ENCODE measurements at places on chromosomes 2 and 18.
A peak's percentile ranks its signal among the peaks of the same experiment; 100 is the strongest.

GRCh38 chr18:79169958-79170555 is 100.9 kb downstream of the ATP9B start:
- DNase-seq: no peak

- no peak for DNase-seq
Observed at GRCh38 chr2:66938471-66938967, 458.6 kb upstream of the ETAA1 start.

GRCh38 chr18:48800466-48800865 is 150.3 kb downstream of the SMAD7 start:
- DNase-seq: no peak

DNA sequence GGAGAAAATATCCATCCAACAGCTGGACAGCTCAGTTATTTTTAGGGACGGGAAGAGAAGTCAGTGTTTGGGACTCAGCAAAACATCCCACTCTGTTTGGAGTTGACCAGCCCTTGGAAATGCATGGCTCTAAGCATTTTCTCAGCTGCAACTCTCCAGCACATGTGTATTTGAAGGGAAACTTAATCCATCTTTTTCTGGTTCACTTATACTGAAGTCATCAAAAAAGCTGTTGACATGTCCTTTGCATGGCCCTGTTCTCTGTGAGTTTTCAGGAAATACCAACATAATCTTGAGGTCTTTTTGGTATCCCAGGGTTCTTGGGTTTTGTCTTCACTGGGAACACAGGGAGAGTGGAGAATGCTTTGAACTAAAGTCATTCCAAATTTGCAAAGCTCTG is 91.9 kb upstream of the CELF4 start:
- DNase-seq: no peak

DNA sequence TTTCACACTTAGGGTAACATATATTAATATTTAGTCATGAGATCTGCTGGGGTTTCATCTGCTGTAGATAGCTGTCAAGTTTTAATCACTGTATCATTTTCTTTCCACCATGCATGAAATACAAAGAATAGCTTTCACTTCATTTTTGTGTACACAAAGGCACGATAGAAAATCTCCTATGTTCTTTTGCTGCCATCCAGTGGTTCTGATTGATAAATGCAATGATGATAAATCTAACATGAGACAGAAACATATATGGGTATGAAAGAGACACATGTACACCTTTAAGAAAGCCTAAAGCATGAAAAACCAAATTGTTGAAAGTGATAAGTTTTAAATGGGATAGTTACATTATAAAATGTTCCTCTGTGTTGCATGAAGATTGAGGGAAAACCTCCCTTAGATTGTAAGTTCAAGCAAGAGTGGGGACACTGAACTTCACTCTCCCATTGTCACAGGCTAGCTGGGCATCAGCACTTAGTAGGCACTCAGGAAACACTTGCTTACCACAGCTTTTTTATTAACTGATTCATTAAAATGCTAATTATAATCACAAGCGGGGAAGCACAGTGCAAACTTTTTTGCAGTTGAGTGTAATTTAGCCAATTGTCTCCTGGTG is 31.2 kb downstream of the C1D start:
- DNase-seq: peak; percentile 27

GRCh38 chr2:160731856-160732255 is 238.2 kb upstream of the RBMS1 start:
- no peak for DNase-seq

GRCh38 chr2:83079007-83079406 is 1380.1 kb downstream of the SUCLG1 start:
- DNase-seq: no peak

DNA sequence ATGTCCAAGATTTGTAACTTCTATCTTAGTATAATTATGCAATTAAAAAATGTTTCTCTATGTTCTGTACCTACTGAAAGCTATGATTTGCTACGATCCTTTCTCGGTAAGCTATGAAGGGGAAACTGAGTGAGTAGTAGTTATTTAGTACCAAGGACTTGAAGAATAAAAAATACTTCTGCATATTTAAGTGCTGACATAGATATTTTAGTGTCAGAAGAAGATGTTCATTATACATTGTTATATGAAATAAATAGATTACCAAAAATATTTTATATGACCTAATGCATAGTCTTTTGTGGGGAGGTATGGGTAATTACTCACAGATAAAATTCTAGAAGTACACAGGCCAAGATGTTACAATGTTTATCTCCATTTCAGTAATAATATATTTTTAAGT is 39.0 kb downstream of the DSEL start:
- DNase-seq: no peak

- DNase-seq: no peak
Observed at GRCh38 chr2:6602471-6602870, 263.2 kb downstream of the CMPK2 start.

- no peak for DNase-seq
Observed at GRCh38 chr2:177385151-177385550, 7.4 kb upstream of the AGPS start.

DNA sequence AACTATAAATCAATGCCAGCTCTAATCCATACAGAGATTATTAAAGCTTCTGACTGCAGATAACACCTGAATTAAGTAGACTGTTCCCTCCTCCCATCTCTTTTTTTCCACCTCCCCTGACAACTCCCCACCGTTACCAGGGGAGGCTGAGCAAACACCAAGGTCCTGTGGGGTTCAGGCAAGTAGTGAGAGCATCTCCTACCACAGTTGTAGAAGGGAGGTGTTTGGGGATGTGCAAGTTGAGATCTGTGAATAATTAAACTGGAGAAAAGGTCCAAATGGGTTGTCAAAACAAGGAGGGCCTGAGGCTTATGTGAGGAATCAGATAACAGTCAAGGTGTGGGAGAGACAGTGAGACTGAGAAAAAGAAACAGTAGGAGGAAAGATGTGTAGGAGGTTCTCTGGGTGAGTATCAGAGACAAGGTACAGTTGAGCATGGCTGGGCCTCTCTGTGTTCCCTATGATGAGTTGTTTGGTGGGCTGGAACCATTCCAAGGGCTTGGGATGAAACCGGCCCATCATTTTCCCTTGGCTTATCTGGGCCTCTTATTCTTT is 194.6 kb downstream of the CYRIA start:
- no peak for DNase-seq

DNA sequence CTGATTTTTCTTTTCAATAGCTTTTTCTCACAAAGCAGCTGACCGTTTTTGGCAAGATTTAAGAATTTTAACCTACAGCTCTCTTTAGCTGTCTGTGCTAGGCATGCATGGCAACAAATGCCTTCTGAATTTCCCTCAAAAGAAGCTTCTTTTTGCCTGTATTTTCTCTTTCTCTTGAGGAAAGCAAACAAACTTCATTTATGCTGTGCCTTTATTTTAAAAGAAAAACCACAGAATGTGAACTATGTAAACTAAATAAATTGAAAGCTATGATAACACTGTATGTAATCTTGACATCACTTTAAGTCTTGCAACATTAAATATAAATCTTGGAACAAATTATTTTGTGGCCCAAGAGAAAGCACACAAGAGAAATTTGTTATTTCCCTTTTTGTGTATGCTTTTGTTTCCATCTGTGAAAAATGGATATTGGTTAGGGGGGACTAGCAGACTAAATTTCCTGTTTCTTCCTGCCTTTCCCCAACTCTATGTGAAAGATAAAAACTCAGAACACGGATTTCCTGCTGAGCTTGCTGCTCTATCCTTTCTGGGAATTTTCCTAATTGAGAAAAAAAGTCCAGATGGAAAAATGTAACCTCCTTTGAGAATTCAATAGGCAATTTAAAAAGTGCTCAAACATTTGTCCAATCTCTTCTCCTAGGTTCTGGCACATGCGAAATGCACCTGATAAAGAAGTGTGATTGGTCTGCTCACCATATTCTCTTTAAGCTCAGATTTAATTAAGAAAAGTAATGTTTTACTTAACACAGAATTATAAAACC is 20.9 kb upstream of the TFPI start:
- no peak for DNase-seq

DNA sequence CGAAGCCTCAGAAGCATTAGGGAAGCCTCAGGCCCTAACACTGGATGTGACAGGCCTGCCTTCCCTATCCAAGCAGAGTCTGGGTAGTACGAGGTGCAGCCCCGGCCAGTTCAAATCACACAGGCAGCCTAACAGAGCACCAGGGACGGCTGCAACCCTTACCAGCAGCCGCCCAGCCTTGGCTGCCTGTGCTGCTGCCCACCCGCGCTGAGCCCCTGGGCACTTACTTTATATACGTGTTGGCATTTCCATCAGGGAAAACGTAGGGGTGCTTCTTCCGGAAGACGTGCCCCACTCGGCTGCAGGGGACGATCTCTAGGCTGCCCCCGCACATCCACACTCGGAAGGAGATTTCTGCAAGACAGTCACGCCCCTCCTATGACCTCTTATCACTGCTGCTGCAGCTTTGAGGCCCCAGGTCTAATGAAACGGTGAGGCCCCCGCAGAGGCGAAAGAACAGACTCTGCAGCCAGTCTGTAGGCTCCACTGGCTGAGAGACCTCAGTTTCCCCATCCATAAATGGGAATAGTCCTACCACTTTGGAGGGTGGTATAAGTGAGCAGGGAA is 124.7 kb upstream of the CAPN13 start:
- no peak for DNase-seq

GRCh38 chr2:101625387-101625786 is 72.1 kb upstream of the MAP4K4 start:
- no peak for DNase-seq

DNA sequence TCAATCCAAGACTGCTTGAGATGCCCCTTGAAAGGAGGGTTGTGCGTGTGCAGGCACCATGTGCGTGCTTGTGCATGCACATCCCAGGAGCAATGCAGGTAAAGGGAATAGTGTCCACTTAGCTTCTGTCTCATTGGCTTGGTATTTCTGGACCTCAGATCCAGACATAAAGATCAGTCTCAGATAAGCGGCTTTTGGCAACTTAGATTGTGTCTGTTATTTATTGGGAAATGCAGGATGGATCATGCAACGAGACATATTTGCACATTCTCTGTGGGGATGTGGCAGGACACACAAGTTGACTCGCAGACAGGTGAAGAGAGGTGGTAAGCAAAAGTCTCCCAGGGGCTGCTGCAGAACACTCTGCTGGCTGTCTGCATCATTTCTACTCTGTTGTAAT is 67.9 kb downstream of the SETBP1 start:
- DNase-seq: no peak

GRCh38 chr2:143263066-143263625 is 133.9 kb downstream of the ARHGAP15 start:
- DNase-seq: no peak

DNA sequence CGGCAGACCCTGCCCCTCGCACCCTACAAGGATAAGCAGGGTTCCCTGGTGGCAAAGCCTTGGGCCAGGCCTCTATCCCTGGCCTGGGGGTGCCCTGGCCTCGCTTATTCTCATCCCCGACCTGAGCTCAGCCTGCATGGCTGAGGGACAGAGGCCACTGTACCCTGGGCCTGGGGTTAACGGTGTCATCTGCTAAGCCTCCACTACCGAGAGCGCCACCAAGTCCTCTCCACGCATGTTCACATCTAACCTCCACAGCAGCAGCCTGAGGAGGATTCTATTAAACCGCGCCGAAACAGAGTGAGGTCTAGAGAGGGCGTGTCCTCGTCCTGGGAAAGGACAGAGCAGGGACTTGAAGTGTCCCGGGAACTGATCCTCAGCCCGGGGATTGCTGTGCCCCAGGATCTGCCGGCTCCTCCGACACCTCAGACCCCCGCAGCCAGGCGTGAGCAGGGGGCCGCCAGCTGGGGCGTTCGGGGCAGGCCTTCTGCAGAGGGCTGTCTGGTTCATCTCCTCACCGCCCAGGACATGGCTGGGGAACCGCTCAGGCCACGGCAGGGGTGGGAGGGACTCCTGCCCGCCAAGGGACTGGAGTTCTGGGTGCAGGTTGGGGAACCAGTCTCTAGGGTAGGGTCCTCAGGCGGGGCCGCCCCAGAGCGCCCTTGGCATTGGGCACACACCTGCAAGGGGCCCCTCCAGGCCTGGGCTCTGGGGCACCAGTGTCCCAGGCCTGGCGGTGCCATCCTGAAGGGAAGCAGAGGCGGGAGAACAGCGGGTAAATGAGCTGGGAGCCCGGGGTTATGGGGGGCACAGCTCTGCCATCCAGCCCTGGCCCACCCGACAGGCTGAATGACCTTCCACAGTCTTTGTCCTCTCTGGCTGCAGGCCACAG is 68.0 kb upstream of the SMAD7 start:
- DNase-seq: no peak

DNA sequence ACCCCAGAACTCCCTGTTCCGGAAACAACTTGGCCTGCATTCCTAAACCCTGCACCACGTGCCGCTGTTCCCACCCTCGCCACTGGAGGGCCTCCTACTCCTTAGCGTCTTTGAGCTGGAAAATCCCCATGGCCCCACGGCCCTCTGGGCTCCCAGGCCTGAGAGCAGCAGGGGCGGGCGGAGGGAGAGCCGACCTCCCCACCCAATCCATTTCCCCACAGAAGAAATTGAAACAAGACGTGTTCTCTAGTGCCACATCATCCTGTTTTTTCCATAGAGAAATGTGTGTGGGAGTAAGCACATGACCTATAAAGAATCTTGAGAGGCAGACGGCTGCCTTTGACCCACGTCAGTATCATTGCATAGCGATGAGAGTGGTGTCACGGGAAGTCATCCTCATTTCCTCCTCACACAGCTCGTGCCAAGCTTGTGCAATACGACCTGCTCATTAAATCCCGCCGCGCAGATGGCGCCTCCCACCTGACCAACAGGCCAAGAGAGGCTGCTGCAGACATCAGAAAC is 79.2 kb downstream of the LAMA1 start:
- DNase-seq: peak; percentile 83

DNA sequence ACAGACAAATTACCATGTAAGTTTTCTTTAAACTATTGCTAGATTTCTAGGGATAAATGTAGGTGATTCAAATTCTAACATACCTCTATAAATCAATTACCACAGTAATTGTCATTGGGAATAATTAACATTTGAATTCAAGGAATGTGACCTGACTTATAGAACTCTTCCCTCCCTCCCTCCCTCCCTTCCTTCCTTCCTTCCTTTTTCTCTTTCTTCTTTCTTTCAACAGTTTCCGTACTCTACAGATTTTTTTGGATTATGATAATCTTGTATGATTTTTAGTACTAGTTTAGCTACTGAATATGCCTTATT is 18.2 kb upstream of the FTCDNL1 start:
- no peak for DNase-seq

DNA sequence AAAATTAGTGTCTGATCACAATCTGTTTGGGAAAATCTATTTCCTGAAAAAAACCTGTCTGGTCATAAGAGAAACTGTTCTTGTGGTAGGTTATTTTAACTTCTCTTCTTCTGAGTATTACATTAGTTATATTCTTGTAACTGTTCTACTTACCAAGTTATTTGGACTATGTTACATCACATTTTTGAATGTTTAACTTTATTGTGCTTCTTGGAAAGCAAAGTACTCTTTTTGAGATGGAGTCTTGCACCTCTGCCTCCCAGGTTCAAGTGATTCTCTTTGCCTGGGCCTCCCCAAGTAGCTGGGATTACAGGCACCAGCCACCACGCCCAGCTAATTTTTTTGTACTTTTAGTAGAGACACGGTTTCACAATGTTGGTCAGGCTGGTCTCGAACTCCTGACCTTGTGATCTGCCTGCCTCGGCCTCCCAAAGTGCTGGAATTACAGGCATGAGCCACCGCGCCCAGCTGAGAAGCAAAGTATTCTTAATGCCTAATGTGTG is 39.4 kb downstream of the AFTPH start:
- no peak for DNase-seq

- DNase-seq: peak; percentile 85
Observed at GRCh38 chr2:85584857-85585780, 888 bp downstream of the VAMP5 start.

- no peak for DNase-seq
Observed at GRCh38 chr2:41180387-41180786, 728.5 kb upstream of the SLC8A1 start.

GRCh38 chr2:68971591-68972231 is 2.7 kb upstream of the GKN1 start:
- peak; percentile 49 for DNase-seq

GRCh38 chr2:106839849-106840595 is 45.9 kb downstream of the ST6GAL2 start:
- DNase-seq: no peak
